A549 treated with ZK216348 at 1 μM for 4 hours (cell line): ENCODE measurements at places on chromosomes 2 and 18. TPM values are rescaled to one million over a fixed set of nuclear protein-coding genes. Genes with fewer than 3 reads are reported as not detected.

The SDC1 gene
- 128 to 234 TPM (median 196 TPM) in 5 replicates for total RNA-seq

The PSMA8 gene
- not detected in 5 replicates for total RNA-seq

The MC4R gene
- not detected in 5 replicates for total RNA-seq

The UGT1A5 gene
- total RNA-seq, result not detected in 5 replicates

The STK16 gene
- total RNA-seq, result 23.4 to 34.2 TPM (median 27.8 TPM) in 5 replicates

The DPYSL5 gene
- 3.1 to 7.5 TPM (median 4.4 TPM) in 5 replicates for total RNA-seq

The GATA6 gene
- 1.5 to 2.4 TPM (median 1.7 TPM) in 5 replicates for total RNA-seq

The COL4A3 gene
- total RNA-seq, result 0.28 to 1.3 TPM (median 0.82 TPM) in 5 replicates

The HOXD1 gene
- 0.18 to 0.28 TPM (median 0.24 TPM) in 4 of 5 replicates, not detected in the other for total RNA-seq

The RAB6D gene
- total RNA-seq, result not detected in 5 replicates

The TCF23 gene
- total RNA-seq, result not detected in 5 replicates

The CD8B2 gene
- total RNA-seq, result not detected in 5 replicates

The FOXI3 gene
- 0.08 TPM in 1 of 5 replicates, not detected in the others for total RNA-seq

The PTPRN gene
- 1.1 to 1.8 TPM (median 1.4 TPM) in 5 replicates for total RNA-seq

The C2orf72 gene
- total RNA-seq, result 5.3 to 8.1 TPM (median 6.5 TPM) in 5 replicates

The GPR45 gene
- not detected in 5 replicates for total RNA-seq

The IL37 gene
- total RNA-seq, result not detected in 5 replicates

The ZC3H6 gene
- total RNA-seq, result 0.26 to 0.85 TPM (median 0.33 TPM) in 5 replicates

The MTERF4 gene
- 23.5 to 30.9 TPM (median 25.3 TPM) in 5 replicates for total RNA-seq

The MAP3K19 gene
- not detected in 5 replicates for total RNA-seq

The CCBE1 gene
- total RNA-seq, result 7.6 to 16.2 TPM (median 11.4 TPM) in 5 replicates

The VPS4B gene
- 17.2 to 24.4 TPM (median 23.6 TPM) in 5 replicates for total RNA-seq

The ALLC gene
- not detected in 5 replicates for total RNA-seq

The ATG16L1 gene
- 40.4 to 51.1 TPM (median 42.2 TPM) in 5 replicates for total RNA-seq

The SERPINB11 gene
- 0.13 TPM in 1 of 5 replicates, not detected in the others for total RNA-seq

The LYPD6 gene
- total RNA-seq, result 0.06 to 0.19 TPM (median 0.11 TPM) in 4 of 5 replicates, not detected in the other

The MIB1 gene
- total RNA-seq, result 4.1 to 11.8 TPM (median 8.0 TPM) in 5 replicates

The TUBA4A gene
- total RNA-seq, result 299 to 359 TPM (median 345 TPM) in 5 replicates

The TTC39C gene
- 11.8 to 16.8 TPM (median 14.3 TPM) in 5 replicates for total RNA-seq

The SLC4A5 gene
- 0.11 to 0.69 TPM (median 0.63 TPM) in 5 replicates for total RNA-seq

The SCLY gene
- 15.9 to 24.0 TPM (median 22.0 TPM) in 5 replicates for total RNA-seq

The FBXO41 gene
- 3.9 to 6.6 TPM (median 6.2 TPM) in 5 replicates for total RNA-seq

The GPR75 gene
- 1.5 to 2.3 TPM (median 1.9 TPM) in 5 replicates for total RNA-seq

The CCDC68 gene
- total RNA-seq, result 3.3 to 6.5 TPM (median 4.0 TPM) in 5 replicates

The TCF7L1 gene
- 6.4 to 11.3 TPM (median 9.9 TPM) in 5 replicates for total RNA-seq

The TTN gene
- under 0.01 to 0.01 TPM (median under 0.01 TPM) in 5 replicates for total RNA-seq

The GAD1 gene
- 0.49 to 0.60 TPM (median 0.54 TPM) in 5 replicates for total RNA-seq

The TWIST2 gene
- 8.6 to 20.8 TPM (median 18.4 TPM) in 5 replicates for total RNA-seq

The MROH2A gene
- 0.18 to 0.22 TPM in 2 of 5 replicates, not detected in the others for total RNA-seq

The MAP2 gene
- total RNA-seq, result 0.74 to 1.5 TPM (median 1.3 TPM) in 5 replicates
